Left lung (tissue), 14 donors: ENCODE measurements at places on chromosomes 7 and 10.

GRCh38 chr10:48287417-48288391 lies 13.2 kb upstream of the FRMPD2 start:
- no peak for DNase-seq

DNA sequence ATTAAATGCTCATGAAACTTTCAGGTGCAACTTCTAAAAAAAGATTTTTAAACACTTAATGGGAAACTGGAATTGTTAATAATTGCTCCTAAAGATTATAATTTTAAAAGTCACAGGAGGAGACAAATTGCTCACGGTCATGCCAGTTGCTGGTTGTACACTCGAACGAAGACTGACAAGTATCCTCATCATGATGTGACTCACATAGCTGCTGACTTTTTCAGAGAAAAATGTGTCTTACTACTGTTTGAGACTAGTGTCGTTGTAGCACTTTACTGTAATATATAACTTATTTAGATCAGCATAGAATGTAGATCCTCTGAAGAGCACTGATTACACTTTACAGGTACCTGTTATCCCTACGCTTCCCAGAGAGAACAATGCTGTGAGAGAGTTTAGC lies 79.3 kb downstream of the ITGB8 start:
- DNase-seq = no peak

DNA sequence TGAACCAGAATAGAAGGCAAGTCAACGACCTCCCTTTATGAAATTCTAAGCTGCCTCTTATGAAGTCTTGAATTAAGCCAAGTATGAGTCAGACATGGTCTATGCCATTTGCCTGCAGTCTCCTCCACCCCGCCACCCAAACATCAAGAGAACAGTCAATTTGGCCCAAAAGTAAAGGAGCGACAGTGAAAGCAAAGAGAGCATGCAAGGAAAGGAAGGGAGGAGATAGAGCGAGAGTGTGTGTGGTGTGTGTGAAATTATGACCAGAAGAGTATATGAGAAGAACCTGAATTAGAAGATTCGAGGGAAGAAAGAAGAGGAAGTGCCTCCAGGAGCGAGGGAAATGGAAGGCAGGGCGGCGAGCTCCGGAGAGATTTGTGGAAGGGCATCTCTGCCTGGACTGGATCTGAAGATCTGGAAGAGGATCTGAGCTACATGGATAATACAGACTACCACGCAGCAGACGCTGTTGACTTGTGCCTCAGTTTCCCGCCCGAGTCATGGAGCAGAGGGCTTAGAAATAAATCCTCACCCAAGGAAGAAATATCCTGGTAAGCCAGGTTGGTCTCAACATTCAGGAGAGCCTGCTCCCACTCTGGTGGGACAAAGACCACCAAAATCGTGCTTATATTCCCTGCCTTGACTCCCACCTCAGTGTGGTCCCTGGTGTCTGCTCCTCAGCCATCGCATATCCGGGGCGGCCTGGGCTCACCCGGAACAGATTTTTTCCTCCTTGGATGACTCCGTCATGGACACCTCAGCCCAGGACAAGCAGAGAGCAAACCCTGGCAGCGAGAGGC lies 459 bp downstream of the ZDHHC6 start:
- DNase-seq = peak; percentile 81

- DNase-seq = peak; percentile 65
Measured at GRCh38 chr7:77993838-77994237, 195.3 kb downstream of the PHTF2 start.

GRCh38 chr7:148371280-148371937 lies 219.2 kb upstream of the C7orf33 start:
- no peak for DNase-seq

DNA sequence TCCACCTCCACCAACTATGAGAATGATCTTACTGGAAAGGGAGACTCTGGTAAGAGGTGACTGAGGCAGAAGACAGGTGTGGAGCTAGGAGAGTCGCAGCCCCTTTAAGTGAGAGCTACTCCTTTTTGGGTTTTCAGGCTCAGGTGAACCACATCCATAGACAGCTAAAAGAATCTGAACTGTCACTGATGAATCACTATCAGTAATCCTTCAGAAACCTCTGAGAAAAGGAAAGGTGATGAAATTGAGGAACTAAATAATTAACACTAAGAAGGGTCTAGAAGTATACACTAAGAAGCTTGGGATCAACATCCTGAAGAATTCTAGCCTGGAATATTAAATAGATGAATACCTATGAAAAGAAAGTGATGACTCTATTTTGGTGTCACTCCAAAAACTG lies 83.0 kb downstream of the SORBS1 start:
- no peak for DNase-seq

DNA sequence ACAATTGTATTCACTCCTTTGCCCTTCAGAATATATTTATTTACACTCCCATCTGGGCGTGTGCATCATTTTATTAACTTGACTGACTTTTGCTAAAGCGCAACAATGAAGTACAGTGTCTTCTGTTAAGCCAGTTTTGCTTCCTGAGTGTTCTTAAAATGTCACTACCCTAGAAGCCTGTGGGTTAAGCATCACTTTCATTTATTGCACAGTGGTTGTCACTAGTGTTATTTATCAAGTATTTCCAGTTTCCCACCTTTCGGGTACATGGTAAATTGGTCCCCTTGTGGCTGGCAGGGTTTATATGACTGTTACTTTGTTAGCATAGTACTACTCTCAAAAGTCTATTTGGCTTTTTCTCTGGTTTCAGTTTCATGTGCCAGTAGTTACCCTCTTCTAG lies 3.3 kb downstream of the HILPDA start:
- DNase-seq = no peak

- DNase-seq = no peak
Measured at GRCh38 chr7:45986355-45987298, 65.6 kb upstream of the IGFBP3 start.

DNA sequence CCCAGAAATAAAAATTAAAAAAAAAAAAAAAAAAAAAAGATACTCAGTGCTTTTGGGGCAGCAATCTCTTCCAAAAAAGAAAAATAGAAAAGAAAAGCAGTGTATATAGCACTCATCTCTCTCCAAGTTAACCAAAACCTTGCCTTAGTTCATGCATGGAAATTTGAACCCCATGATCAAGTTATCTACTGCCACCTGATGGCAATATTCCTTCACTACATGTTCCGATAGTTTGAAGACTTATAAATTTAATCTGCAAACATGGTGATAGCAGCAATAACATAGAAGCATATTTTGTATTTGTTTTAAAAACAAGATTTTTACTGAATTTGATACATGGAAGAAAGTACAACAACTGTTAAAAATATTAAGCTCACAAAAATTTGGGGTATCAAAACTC lies 48.6 kb upstream of the SLIT1 start:
- no peak for DNase-seq

GRCh38 chr7:1458683-1459511 lies at the start of gene MICALL2:
Gene MICALL2 (minus strand): TSS chr7:1459470. CDS start chr7:1459326, 144 bp downstream.
- DNase-seq = peak; percentile 92

DNA sequence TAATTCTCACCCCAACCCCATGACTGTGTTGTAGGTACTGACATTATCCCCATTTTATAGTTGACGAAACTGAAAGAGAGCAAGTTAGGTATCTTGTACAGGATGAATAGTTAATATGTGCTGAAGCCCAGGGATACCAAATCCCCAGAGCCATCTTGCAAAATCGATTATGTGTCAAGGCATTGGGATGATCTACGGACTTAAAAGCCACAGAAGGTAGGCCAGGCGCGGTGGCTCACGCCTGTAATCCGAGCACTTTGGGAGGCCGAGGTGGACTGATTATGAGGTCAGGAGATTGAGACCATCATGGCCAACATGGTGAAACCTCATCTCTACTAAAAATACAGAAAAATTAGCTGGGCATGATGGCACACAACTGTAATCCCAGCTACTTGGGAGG lies 242.4 kb upstream of the RHOBTB1 start:
- no peak for DNase-seq

DNA sequence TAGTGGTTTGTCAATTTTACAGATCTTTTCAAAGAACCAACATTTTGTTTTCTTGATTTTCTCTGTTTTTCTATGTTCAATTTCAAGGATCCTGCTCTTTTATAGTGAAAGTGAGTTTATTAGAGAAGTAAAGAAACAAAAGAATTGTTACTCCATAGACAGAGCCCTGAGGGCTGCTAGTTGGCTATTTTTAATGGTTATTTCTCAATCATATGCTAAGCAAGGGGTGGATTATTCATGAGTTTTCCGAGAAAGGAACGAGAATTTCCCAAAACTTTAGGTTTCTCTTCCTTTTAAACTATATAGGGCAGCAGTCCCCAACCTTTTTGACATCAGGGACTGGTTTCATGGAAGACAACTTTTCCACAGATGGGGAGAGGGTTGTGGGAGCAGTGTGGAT lies 165.0 kb downstream of the CCSER2 start:
- no peak for DNase-seq

- no peak for DNase-seq
Measured at GRCh38 chr7:14892961-14893360, 9.6 kb downstream of the DGKB start.

GRCh38 chr10:123743441-123744223 lies 77.5 kb downstream of the GPR26 start:
- no peak for DNase-seq

DNA sequence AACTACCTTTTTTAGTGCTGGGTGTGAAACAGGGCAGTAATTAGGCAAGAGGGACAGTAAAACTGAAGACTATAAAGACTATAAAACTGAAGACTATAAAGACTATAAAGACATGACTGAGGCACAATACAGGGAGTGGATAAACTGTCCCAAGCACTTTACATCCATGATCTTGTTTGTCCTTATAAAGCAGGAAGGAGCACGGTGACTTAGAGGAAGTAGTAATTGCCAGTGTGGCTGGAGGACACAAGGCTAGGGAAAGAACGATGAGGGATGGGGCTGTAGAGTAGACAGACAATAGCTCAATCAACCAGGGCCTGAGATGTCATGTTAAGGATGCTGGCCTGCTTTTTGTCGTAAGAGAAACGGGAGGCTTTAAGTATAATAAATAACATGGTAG lies 26.0 kb downstream of the DNAJC12 start:
- no peak for DNase-seq

GRCh38 chr10:132890301-132890700 lies 52.1 kb downstream of the CFAP46 start:
- DNase-seq = no peak
